ENCODE measurements at places on chromosomes 1 and 21.

- DNase-seq, result no peak
Measured at GRCh38 chr1:159786465-159786864, 5.7 kb downstream of the DUSP23 start.

DNA sequence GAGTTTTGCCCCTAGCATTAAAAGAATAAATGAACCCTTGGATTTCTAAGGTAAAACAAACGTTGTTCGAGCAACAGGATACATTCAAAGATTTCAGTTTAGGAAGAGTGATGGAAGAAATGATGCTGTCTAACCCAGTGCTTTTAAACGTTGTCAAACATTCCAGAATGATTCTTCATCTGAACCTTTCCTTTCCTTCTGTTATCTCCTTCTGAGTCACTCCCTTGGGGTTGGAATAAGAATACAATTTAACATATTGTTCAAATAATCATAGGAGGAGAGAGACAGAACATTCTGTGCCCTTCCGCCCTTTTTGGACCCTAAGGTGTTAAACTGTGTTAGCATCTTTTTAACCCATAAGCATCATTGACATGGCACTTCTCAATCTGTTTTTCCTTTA lies 61.1 kb upstream of the RCOR3 start:
- peak; percentile 39 for DNase-seq

GRCh38 chr1:168725831-168726230 lies 3.2 kb downstream of the DPT start:
- DNase-seq, result no peak

DNA sequence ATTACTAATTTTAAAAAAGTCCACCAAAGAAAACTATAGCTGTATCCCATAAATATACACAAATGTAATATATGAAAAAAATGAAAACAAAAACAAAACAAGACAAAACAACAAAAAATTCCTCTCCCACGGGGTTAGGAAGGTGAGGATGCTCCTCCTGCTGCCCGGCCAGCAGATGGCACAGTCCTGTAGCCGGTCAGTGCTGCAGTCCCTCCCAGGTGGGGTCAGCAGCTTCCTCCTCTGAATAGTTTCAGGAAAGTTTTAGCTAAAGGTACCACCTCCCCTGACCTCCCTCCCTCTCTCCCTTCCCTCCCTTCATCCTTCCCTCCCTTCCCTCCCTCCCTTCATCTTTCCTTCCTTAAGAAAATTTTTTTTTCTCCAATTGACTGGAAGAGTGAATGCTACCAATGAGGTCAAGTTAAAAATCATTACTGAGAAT lies 67.8 kb upstream of the BCL10 start:
- peak; percentile 51 for DNase-seq

GRCh38 chr1:192453360-192453992 lies 122.1 kb upstream of the RGS1 start:
- DNase-seq, result no peak
